ENCODE measurements at places on chromosomes 4 and X. TPM values are rescaled to one million over a fixed set of nuclear protein-coding genes. Genes with fewer than 3 reads are reported as not detected.

- H3K4me1 ChIP-seq: no peaks in the 10 kb centered on the region
- H3K27me3 ChIP-seq: no peaks in the 10 kb centered on the region
- DNase-seq: no peak
- no peak overlapping the region for H3K27ac ChIP-seq
- H3K4me3 ChIP-seq: no peak overlapping the region
- H3K36me3 ChIP-seq: no peaks in the 10 kb centered on the region
Observed at GRCh38 chr4:59086410-59086809, 1976.2 kb upstream of the IGFBP7 start.

GRCh38 chrX:68598841-68599240 lies 48.6 kb upstream of the STARD8 start:
- H3K27ac ChIP-seq: no peak overlapping the region
- DNase-seq: no peak
- no peaks in the 10 kb centered on the region for H3K4me1 ChIP-seq

- H3K36me3 ChIP-seq: no peaks in the 10 kb centered on the region
- H3K4me1 ChIP-seq: no peaks in the 10 kb centered on the region
- no peaks in the 10 kb centered on the region for H3K27me3 ChIP-seq
- DNase-seq: no peak
- no peak overlapping the region for H3K27ac ChIP-seq
Observed at GRCh38 chrX:150163221-150163930, 199.7 kb upstream of the MAMLD1 start.

- no peak overlapping the region for H3K27ac ChIP-seq
- H3K4me3 ChIP-seq: no peak overlapping the region
- DNase-seq: no peak
- no peaks in the 10 kb centered on the region for H3K36me3 ChIP-seq
- no peaks in the 10 kb centered on the region for H3K4me1 ChIP-seq
Observed at GRCh38 chr4:104677116-104677515, 182.4 kb upstream of the CXXC4 start.

GRCh38 chrX:44012484-44013096 lies 39.4 kb upstream of the NDP start:
- DNase-seq: peak; percentile 71
- no peaks in the 10 kb centered on the region for H3K36me3 ChIP-seq
- no peak overlapping the region for H3K27ac ChIP-seq
- H3K27me3 ChIP-seq: no peaks in the 10 kb centered on the region

DNA sequence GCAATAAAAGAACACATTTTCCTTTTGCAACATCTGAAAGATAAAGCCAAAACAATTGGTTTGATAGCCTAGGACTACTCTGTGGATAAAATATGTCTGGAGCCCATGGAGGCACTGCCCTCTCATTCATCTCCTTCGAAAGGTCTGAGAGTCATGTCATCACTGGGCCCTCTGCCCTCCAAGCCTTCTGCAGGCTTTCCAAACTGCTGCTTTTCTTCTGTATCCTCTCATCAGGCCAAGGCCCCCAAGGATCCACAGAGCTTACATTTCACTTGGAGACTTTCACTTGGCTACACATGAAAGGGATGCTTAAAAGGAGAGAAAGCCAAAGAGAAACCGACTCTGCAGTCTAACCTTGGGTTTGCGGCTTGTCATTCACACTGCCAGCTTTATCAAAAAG lies 109.9 kb downstream of the SH3RF1 start:
- no peak overlapping the region for H3K4me3 ChIP-seq
- no peaks in the 10 kb centered on the region for H3K27me3 ChIP-seq
- DNase-seq: no peak
- H3K4me1 ChIP-seq: peaks cover 3% of the 10 kb centered on the region

DNA sequence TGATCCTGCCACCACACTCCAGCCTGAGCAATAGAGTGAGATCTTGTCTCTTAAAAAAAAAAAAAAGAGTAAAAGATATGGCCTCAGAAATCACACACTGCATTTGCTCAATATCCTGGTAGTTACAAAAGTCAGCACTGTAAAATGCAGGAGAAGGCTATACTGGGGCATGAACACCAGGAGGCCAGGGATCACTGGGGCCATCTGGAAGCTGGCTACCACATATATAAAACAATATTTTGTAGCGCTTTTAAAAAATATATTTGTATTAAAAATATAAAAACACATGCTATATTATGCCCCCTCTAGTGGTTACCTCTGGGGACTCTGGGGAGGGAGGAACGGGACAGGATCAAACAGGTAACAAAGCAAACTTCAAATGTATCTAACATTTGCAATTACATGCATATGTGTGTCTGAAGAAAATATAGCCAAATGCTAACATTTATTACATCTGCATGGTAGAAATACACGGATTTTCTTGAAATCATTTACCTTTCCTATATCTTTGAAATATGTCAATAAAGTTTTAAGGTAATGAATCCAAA lies 4.0 kb downstream of the C4orf46 start:
- no peak overlapping the region for H3K4me3 ChIP-seq
- no peaks in the 10 kb centered on the region for H3K36me3 ChIP-seq
- H3K27me3 ChIP-seq: no peaks in the 10 kb centered on the region
- no peak for DNase-seq

DNA sequence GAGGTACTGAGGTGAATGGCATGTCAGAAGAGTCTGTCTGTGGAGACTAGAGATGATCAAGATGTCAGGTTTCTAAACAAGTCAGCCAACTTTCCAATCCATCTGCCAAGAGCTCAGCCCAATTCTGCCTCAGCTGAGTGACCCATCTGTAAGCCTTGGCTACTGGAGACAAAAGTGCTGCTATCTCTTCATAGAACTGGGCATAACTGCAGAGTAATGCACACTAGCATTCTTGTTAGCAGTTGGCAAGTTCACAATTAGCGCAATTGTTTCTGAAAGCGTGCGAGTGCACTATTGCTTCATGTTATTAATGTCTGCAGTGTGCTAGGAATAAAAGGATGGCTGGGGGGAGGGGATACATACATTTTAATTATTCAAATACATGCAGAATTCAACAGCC lies 32.9 kb upstream of the SH3D19 start:
- no peak overlapping the region for H3K27ac ChIP-seq
- no peak overlapping the region for H3K4me3 ChIP-seq
- DNase-seq: no peak
- no peaks in the 10 kb centered on the region for H3K4me1 ChIP-seq
- no peaks in the 10 kb centered on the region for H3K27me3 ChIP-seq

DNA sequence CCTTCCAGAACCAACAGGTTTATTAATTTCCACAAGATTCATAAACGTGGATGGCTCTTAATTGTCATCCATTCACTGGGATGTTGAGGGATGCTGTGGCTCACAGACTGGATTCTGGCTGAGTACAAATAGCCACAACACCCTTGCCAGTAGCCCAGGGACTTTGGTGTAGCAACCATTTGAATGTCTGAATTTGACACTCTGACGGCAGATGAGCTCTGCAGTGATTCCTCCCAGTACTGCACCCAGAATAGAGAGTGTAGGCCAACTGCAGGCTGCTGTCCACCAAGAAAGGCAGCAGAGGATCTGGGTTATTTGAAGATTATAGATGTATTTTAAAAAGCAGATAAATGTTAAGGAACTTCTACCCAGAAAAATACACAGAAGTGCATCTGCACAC lies 15.6 kb upstream of the MAMLD1 start:
- H3K36me3 ChIP-seq: no peaks in the 10 kb centered on the region
- no peak overlapping the region for H3K4me3 ChIP-seq
- no peaks in the 10 kb centered on the region for H3K27me3 ChIP-seq
- H3K27ac ChIP-seq: no peak overlapping the region

The USP17L18 gene
- not detected for total RNA-seq

The EGFL6 gene
- 4.0 TPM for total RNA-seq

The ALAS2 gene
- 4.1 TPM for total RNA-seq

The NXF2 gene
- not detected for total RNA-seq
